ENCODE measurements at places on chromosomes 5 and 9. TPM values are rescaled to one million over a fixed set of nuclear protein-coding genes. Genes with fewer than 3 reads are reported as not detected.

The LCN15 gene
- total RNA-seq = not detected

- H3K4me1 ChIP-seq = peaks cover 25% of the 10 kb centered on the region
- H3K27me3 ChIP-seq = peaks cover 2% of the 10 kb centered on the region
- peaks cover 3% of the 10 kb centered on the region for H3K36me3 ChIP-seq
Measured at GRCh38 chr9:98807814-98808195, 335 bp downstream of the GALNT12 start.

- H3K4me1 ChIP-seq = peaks cover 11% of the 10 kb centered on the region
- H3K27ac ChIP-seq = no peak overlapping the region
- no peaks in the 10 kb centered on the region for H3K36me3 ChIP-seq
- peak; percentile 53 for DNase-seq
- H3K4me3 ChIP-seq = peak overlapping the region; percentile 73
- peaks cover 15% of the 10 kb centered on the region for H3K27me3 ChIP-seq
Measured at GRCh38 chr9:101705135-101705661, 33.2 kb downstream of the GRIN3A start.

The WNT8A gene
- not detected for total RNA-seq

DNA sequence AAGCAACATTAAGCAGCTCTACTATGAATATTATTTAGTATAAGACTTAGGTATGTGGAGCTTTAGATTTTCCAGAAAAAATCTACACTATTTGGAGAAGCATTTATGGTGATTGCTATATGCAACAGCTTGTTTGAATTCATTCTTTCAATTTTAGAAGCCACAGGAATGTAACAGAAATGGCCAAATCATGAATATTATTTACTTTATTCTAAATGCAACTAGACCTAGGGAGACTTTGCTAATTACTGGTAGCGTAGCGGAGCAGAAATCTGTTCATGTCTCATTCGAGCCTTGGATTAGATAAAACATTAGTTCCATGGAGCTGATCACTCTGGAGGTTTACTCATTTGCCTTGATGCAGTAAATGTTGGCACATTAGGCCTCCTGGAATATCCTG lies 290.2 kb downstream of the ZNF608 start:
- DNase-seq = no peak
- H3K27ac ChIP-seq = no peak overlapping the region
- no peaks in the 10 kb centered on the region for H3K36me3 ChIP-seq
- no peaks in the 10 kb centered on the region for H3K27me3 ChIP-seq

- peaks cover 7% of the 10 kb centered on the region for H3K4me1 ChIP-seq
- H3K4me3 ChIP-seq = no peak overlapping the region
- no peaks in the 10 kb centered on the region for H3K36me3 ChIP-seq
Measured at GRCh38 chr9:112194969-112195431, 19.9 kb upstream of the SUSD1 start.

DNA sequence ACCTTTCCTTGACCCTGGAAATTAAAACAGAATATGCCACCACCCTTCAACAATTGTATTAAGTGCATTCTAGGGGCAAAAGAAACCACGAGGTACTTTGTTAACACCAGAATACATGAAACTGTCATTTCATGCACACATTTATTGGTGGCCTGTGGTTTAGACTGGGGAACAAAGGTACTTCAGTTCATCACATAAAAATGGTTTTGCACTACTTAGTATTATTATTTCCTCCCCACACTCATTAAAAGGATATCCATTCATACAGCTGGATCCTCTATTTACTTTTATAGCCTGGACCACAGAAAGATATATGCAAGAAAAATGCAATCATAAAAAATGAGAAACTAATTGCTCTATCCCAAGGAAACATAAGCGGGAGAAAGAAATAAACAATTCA lies 230.9 kb downstream of the EFNA5 start:
- H3K4me3 ChIP-seq = no peak overlapping the region
- no peaks in the 10 kb centered on the region for H3K36me3 ChIP-seq
- no peaks in the 10 kb centered on the region for H3K27me3 ChIP-seq
- no peaks in the 10 kb centered on the region for H3K4me1 ChIP-seq

The OCLN gene
- total RNA-seq = 0.56 TPM

The C1QTNF2 gene
- not detected for total RNA-seq

DNA sequence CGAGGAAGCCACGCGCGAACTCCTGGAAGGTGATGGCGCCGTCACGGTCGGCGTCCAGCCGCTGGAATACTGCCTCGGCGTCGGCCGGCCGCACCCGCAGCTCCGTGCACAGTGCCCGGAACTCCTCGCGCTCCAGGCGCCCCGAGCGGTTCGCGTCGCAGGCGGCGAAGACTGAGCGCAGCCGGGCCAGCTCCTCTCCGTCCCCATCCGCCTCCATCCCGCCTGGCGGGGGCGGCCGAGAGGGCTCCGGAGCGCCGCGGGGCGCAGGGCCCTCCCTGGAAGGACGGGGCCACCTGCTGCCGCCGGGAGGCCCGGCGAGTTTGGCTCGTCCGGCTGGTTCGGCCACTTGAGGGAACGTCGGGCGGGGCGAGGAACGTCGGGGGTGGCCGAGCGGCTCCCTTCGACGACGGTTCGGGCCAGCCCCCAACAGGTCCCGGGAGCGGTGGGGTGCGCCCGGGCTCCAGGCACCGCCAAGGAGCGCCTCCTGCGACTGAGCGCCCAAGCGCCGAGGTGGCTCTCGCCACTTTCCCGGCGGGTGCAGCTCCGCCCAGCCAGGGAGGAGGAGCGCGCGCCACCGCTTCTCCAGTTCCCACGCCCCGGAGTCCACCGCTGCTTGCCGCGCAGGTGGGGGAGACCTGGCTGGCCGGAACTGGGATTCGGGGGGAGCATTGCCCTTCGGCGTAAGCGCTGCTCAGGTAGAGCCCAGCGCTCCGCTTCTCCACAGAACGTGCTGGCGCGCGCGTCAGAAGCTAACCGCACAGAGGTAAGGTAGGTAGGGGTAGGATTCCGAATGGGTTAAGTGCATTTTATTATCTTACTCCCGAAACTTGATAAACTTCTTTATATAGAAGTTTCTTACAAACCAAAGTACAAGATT lies at the start of gene RASEF:
RASEF (minus strand) TSS at position 492 of the 877 bp plus-strand sequence; CDS start at position 217, 275 bp downstream.
- H3K27ac ChIP-seq = no peak within 1 kb of the TSS
- H3K4me3 ChIP-seq = no peak within 1 kb of the TSS
- no peak for DNase-seq
- no peaks in the 10 kb centered on the region for H3K36me3 ChIP-seq

DNA sequence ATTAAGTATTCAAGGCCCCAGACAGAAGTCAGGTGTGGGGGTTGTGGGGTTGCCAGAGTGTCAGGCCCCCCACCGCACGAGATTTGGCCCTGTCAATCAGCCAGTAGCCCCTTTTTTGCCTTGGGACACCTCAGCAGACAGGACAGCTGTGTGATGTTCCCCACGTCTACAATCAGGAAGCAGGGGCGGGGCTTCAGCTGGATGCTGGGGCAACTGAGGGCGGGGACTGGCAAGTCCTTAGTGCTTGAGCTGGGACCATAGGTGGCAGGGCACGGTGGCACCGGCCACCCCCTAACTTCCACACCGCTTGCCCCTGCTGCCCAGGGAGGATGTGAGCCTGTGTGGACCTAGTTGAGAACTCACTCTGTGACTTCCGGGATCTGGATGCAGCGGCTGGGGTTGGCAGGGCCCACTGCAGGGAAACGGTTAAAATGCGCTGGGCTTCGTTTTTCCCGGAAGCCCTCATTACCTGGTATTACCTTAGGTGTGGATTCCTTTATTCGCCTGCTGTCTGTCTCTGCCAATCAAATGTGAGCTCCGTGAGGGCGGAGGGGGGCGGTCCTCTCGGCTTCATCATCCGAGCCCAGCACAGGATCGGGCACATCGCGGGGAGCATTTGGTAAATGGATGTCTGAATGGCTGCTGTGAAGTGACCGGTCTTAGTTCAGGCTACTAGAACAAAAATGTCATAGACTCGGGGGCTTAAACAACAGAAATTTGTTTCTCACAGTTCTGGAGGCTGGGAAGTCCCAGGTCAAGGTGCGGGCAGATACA lies 7.5 kb upstream of the GTF3C5 start:
- peak overlapping the region; percentile 77 for H3K27ac ChIP-seq
- H3K4me1 ChIP-seq = peaks cover 23% of the 10 kb centered on the region
- peak; percentile 90 for DNase-seq
- peak overlapping the region; percentile 70 for H3K4me3 ChIP-seq
- H3K27me3 ChIP-seq = peaks cover 3% of the 10 kb centered on the region
- no peaks in the 10 kb centered on the region for H3K36me3 ChIP-seq

DNA sequence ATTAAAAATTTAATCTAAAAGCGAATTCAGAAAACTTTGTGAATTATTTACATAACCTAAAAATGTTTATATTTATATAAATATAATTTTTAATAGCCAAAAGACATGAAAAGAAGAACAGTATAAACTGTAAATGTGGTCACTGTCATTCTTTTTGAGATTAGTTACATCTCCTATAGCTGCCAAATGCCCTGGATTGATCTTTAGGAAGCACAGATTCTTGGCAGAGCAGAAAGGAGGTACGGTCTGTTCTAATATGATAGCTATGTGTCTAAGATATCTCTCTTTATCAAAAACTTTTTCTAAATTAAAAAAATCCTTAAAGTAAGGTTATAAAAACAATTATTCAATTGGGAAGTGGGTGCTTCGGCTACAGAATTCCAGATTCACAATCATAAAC lies 151.0 kb downstream of the LPAR1 start:
- no peaks in the 10 kb centered on the region for H3K36me3 ChIP-seq
- no peak overlapping the region for H3K27ac ChIP-seq
- no peaks in the 10 kb centered on the region for H3K27me3 ChIP-seq
- H3K4me3 ChIP-seq = no peak overlapping the region

The OR1Q1 gene
- total RNA-seq = not detected

- peaks cover 48% of the 10 kb centered on the region for H3K27me3 ChIP-seq
- DNase-seq = no peak
Measured at GRCh38 chr9:126980231-126980630, 65.6 kb downstream of the RALGPS1 start.

DNA sequence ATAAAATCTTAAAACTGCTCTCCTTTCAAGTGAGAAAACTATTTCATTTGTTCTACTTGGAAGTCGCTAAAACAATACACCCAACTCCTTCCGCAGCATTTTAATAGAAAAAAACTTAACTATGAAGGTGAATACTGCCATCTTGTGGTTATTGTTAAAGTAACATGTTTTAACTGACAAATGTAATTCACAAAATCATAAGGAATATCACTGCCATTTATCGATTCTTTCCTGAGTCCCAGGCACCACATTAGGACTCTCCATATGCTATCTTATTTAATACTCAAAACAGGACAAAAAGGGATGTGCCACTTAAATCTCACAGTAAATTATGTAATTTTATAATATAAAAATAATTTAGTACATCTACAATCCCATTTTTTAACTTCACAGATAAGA lies 130.5 kb upstream of the ITGA1 start:
- no peaks in the 10 kb centered on the region for H3K36me3 ChIP-seq
- peaks cover 1% of the 10 kb centered on the region for H3K4me1 ChIP-seq
- no peak for DNase-seq
- H3K27me3 ChIP-seq = peaks cover 8% of the 10 kb centered on the region

GRCh38 chr5:87210076-87210475 lies 57.6 kb upstream of the RASA1 start:
- H3K4me3 ChIP-seq = no peak overlapping the region
- no peak overlapping the region for H3K27ac ChIP-seq
- H3K36me3 ChIP-seq = no peaks in the 10 kb centered on the region
- peaks cover 9% of the 10 kb centered on the region for H3K4me1 ChIP-seq

The SLC27A6 gene
- not detected for total RNA-seq

DNA sequence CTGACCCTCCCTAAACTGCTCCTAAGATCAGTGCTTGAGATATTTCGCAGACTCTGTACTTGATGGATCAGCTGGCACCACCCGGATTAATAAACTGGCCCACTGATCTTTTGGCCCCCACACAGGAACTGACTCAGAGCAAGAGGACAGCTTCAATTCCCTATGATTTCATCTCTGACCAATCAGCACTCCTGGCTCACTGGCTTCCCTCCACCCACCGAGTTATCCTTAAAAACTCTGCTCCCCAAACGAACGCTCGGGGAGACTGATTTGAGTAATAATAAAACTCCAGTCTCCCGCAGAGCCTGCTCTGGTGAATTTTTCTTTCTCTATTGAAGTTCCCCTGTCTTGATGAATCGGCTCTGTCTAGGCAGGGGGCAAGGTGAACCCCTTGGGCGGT lies 36.5 kb upstream of the CD180 start:
- no peaks in the 10 kb centered on the region for H3K4me1 ChIP-seq
- no peak for DNase-seq
- no peak overlapping the region for H3K4me3 ChIP-seq
- no peaks in the 10 kb centered on the region for H3K27me3 ChIP-seq

DNA sequence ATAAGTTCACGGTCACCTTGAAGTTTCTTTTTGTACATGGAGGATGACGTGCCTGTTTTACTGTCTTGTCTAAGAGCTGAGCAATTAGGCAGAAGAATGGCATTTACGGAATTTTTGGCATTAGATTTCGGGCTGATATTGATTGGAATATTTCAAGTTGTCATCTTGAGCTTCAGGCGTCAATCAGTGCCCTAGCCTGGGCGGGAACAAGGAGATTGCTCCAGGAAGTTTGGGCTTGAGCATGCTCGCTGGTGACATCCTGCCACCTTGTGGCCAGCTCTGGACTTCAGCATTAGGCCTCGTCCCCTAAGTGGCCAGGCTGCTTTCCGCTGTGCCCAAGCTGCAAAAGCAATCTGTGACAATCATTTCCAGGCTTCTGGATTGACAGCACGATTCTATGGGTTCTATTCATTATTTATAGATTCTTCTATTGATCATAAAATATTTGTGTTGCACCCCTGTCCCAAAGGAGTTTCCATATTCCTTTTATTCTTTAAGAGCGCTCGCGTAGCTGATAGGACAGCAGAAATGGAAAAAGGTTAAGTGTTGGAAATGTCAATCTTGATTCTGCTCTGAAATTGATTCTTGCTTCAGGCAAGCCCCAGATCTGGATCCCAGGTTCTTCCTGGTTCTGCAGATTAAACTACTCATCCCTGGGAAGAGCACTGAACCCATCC lies 79.3 kb downstream of the SLC28A3 start:
- peaks cover 5% of the 10 kb centered on the region for H3K27me3 ChIP-seq
- no peak overlapping the region for H3K27ac ChIP-seq
- H3K4me1 ChIP-seq = peaks cover 6% of the 10 kb centered on the region

DNA sequence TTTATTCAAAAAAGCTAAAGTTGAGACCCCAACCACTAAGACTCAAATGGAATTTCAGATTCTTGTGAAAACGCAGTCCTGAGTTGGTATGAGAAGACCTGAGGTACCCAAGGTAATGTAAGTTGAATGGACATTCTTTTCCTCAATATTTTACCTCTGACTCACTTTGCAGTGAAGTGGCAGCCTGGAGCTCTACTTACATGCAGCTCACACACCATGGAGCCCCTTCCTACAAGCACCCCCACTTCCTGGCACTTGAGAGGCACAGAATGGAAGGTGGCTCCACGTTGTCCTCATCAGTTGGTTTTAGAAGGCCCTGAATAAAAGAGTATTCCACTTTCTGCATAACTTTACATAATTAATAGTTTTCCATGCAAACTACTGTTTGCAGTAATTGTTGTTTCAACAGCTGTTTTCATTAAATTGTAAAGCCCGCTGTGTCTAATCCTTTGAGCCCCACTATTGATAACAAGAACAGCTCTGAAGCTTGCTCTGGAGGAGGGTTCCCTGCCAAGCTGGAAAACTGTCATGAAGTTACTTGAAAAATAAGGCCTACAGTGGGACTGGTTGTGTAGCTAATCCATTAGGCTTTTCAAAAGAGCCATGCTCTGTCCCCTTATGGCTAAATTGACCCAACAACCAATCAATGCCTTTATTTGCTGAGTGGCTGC lies 102.2 kb upstream of the SPATA31D4 start:
- no peak for DNase-seq
- no peak overlapping the region for H3K27ac ChIP-seq
- no peaks in the 10 kb centered on the region for H3K27me3 ChIP-seq
- no peak overlapping the region for H3K4me3 ChIP-seq
- no peaks in the 10 kb centered on the region for H3K36me3 ChIP-seq
